Suprapubic skin (tissue), 4 donors: ENCODE measurements at places on chromosomes 12 and 14.

GRCh38 chr12:132444283-132444682, 45.7 kb upstream of the FBRSL1 start:
- DNase-seq: no peak

DNA sequence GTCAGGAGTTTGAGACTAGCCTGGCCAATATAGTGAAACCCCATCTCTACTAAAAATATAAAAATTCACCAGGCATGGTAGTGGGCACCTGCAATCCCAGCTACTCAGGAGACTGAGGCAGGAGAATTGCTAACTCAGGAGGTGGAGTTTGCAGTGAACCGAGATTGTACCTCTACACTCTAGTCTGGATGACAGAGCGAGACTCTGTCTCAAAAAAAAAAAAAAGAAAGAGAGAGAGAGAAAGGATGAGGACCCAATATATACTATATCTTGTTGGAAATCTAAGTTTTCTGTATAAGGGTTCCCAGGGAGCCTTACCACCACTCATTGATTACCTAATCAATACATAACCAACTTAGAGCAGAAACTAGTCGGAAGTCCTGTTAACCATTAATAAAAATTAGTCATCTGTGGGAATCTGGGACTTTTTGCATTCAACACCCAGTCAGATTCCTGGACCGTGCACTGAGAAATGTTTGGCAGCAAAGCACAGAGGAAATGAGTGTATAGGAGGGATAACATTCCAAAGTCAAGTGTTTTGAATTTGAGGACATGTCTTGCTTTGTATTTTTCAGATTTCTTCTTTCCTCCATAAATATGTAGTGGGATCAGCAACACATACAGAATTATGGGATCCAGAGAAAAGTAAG, 44.8 kb upstream of the NR2C1 start:
- DNase-seq: no peak

- DNase-seq: no peak
Measured at GRCh38 chr12:41466300-41466699, 278.2 kb downstream of the PDZRN4 start.

- DNase-seq: no peak
Measured at GRCh38 chr12:121279507-121279915, 17.0 kb downstream of the CAMKK2 start.

- no peak for DNase-seq
Measured at GRCh38 chr12:52090291-52090690, 10.8 kb downstream of the SMIM41 start.

DNA sequence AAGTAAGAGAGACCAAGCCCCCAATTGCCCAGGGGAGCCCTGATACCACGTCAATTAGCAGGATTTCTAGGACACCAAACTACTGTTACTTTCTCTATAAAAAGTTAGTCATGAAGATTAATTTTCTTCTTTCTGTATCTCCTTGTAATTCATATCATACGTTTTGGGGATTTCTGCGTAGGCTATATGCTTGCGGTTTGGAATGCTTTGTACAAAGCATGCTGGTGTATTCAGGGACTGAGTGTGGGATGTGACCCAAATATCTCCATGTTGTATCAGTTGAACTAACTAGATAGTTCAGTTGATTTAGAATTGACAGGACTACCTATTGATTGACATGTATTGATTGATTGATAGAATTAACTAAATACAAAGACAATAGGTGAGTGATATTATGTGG, 7.7 kb downstream of the GPR33 start:
- DNase-seq: no peak

- DNase-seq: no peak
Measured at GRCh38 chr12:26507613-26508012, 312.2 kb downstream of the SSPN start.

DNA sequence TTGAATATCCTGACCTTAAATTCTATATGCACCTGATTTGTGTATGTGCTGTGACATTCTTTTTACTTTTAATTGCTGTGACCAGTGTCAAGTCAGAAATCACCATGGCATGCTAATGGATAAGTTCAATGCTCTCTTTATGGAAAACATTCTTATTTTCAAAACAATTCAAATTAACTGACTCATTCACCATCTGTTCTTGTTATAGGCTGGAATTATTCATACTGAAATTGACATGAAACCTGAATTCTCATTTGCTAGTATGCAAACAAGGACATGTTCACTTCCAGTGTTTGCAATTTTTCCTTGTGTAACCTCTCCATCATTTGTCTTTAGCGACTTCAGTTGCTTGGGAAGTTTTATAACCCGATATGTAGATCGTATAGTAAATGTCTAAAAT, at the start of gene TAS2R30:
TSS of gene TAS2R30 (minus strand) at position 340 of the 400 bp plus-strand sequence. CDS start 400 bp downstream, outside the sequence.
- no peak for DNase-seq

- peak; percentile 67 for DNase-seq
Measured at GRCh38 chr12:131850856-131851559, 22.8 kb downstream of the MMP17 start.

DNA sequence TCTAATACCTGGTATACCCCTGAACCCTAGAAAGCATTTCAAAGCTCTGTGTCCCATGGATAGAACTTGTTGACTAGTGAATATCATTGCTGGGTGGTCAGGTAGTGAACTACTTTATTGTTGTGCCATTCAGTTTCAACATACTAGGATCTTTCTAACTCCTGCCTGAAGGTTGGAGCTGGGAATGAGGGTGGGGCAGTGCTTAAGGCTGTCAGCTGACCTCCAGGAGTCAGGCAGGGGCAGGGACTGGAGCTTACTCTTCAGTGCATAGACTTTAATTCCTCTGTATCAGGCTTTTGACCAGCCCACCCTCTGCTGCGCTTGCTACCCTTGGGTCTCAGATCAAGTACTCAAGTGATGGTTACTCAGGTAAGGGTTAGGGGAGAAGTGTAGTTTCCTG, 102.6 kb upstream of the RFX4 start:
- no peak for DNase-seq

DNA sequence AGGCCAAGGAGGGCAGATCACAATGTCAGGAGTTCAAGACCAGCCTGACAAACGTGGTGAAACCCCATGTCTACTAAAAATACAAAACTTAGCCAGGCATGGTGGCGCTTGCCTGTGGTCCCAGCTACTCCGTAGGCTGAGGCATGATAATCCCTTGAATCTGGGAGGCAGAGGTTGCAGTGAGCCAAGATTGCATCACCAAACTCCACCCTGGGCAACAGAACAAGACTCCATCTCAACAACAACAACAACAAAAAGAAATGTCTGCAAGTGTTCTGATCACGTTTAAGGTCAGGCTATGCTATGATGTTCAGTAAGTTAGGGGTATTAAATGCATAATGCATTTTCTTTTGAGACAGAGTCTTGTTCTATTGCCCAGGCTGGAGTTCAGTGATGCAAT, 6.7 kb upstream of the PLD4 start:
- DNase-seq: peak; percentile 15

- no peak for DNase-seq
Measured at GRCh38 chr12:14635776-14636175, 60.6 kb downstream of the GUCY2C start.

GRCh38 chr14:61528591-61529021, 166.7 kb upstream of the HIF1A start:
- no peak for DNase-seq

DNA sequence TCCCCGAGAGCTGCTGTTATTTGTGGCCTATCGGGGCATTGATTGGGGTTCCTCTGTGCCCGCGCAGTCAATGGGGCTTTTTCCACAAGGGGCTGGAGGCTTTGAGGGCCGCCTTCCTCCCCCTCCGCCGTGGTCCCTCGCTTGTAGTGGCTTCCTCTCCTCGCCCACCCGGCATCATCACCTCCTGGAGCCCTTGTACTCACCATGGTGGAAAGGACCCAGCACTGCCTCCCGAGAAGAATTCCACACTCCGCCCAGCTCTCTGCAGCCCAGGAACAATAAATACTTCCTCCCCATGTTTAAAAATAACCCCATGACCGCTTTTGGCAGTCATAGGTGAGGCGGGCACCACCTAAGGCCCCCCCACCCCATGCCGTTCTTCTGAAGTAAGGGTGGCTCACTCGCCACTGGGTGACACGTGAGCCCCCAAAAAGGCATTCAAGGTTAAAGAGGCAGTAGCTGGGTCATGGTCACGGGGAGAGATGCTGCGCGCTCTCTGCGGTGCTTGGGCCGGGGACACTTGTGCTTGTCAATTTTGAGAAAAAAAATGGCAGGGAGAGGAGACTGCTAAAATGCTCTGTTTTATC, at the start of gene MYL2:
TSS of gene MYL2 (minus strand) at position 256 of the 587 bp plus-strand sequence. CDS start at position 206, 50 bp downstream.
- no peak for DNase-seq

- no peak for DNase-seq
Measured at GRCh38 chr12:116471544-116471943, 87.6 kb upstream of the MAP1LC3B2 start.

GRCh38 chr14:95442633-95443021, 73.8 kb downstream of the SYNE3 start:
- peak; percentile 81 for DNase-seq

- no peak for DNase-seq
Measured at GRCh38 chr12:121165316-121165715, 32.6 kb downstream of the P2RX7 start.

DNA sequence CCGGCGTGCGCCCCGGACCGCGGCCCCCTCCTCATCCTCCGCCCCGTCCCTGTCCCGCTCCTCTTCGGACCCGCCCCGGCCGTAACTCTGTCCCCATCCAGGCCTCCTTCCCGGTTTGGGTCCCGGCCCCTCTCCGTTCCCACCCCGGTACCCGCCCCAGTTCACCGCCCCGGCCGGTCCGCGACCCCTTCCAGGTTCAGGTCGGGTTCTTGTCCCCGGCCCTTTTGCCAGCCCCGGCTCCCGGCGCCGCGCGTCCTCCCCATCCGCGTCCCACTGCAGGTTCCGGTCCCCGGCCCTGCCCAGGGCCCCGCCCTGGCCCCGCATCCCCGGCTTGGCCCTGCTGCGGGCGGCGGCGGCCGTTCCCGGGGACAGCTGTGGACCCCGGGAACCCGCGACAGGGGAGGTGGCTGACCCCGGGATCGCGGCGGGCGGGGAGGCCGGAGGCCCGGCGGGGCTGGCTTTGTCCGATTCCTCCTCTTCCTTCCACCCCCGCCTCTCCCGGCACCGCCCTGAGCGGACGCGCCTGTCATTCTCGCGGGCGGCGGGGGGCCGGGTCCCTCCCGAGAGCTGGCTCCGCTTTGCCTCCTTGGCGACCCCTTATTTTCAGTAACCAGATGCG, 601 bp downstream of the KLC1 start:
- peak; percentile 80 for DNase-seq

GRCh38 chr12:109739747-109740693, 26.4 kb downstream of the FAM222A start:
- DNase-seq: peak; percentile 32

- DNase-seq: no peak
Measured at GRCh38 chr12:121781484-121781997, 11.9 kb downstream of the RHOF start.

- no peak for DNase-seq
Measured at GRCh38 chr14:76585616-76586015, 175.7 kb upstream of the VASH1 start.

DNA sequence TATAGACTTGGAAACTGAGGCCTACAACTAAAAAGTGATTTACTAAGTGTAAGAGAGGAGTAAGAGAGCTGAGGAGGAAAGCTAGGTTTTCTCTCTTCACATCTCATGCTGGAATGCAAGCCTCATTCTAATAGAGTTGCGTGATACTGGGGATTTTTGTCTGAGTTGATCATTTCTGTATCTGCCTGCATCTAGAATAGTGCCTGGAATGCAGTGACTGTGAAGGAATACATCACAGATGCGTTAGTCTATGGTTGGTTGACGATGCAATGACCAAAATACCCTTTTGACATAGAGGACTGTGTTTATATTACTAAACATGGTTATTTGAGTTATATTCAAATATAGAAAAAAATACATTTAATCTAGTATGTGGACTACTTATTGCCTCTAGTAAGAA, 9.2 kb upstream of the TMEM117 start:
- no peak for DNase-seq

DNA sequence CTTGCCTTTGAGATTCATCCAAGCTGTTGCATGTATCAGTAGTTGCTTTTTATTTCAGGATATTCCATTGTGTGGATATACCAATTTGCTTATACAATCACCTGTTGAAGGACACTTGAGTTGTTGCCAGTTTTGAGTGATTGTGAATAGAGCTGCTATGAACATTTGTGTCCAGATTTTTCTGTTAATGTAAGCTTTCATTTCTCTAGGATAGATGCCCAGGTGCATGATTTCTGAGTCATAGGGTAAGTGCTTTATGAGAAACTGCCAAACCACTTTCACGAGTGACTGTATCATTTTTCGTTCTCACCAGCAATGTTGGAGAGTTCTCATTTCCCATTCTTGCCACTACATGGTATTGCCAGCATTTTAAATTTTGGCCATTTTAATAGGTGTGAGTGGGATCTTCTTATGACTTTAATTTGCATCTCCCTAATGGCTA, 434.6 kb upstream of the RGS6 start:
- no peak for DNase-seq

GRCh38 chr14:37246427-37246829, 48.7 kb downstream of the MIPOL1 start:
- DNase-seq: no peak

GRCh38 chr12:108914121-108914531, 34.2 kb downstream of the DAO start:
- no peak for DNase-seq

GRCh38 chr14:99568567-99569560, 35.1 kb downstream of the CCDC85C start:
- no peak for DNase-seq

GRCh38 chr14:77036484-77037214, 8.1 kb upstream of the IRF2BPL start:
- no peak for DNase-seq

GRCh38 chr12:124898923-124899294, 15.5 kb downstream of the UBC start:
- DNase-seq: no peak

DNA sequence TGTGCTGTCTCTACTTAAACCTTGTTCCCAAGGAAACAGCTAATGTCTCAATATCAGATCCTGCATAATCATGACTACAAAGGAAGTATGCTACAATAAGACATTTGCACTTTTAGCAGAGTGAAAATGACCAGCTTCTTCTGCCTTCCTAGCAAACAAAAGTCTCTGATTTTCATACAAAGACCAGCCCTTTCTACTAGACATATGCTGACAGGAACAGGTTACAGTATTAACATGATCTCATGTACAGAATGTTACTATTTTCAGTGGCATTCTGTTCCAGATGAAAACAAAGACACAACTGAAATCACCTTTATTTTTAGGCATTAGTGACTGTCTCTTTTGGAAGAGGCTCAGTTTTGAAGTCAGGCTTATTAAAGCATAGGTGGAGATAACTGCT, 228.6 kb downstream of the MED13L start:
- no peak for DNase-seq

DNA sequence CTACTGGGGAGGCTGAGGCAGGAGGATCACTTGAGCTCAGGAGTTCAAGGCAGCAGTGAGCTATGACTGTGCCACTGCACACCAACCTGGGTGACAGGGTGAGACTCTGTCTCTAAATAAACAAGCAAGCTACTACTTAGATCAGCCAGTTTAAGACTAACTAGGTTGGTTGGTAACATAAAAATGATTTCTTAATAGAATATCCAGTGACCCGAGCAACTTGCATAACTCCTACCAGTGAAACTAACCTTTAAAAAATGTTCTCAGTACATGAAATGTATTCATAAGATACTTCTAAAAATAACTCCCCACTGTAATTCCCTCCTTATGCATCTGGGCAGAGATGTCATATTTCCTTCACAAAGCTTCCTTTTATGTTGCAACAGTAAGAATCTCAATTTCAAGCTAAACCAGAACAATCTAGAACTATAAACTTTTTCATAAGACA, 15.9 kb downstream of the TAOK3 start:
- DNase-seq: no peak
